ENCODE measurements at places on chromosomes 6 and 20.

GRCh38 chr6:116111552-116112528 lies 11.2 kb downstream of the NT5DC1 start:
- DNase-seq = no peak

- DNase-seq = no peak
These were observed 50.8 kb upstream of the MCUR1 start for GRCh38 chr6:13865141-13865540.

- no peak for DNase-seq
These were observed 525.8 kb upstream of the POU3F2 start for GRCh38 chr6:98308564-98308963.

GRCh38 chr6:38273325-38273724 lies 366.4 kb downstream of the BTBD9 start:
- DNase-seq = peak; percentile 67

GRCh38 chr6:131755597-131755996 lies 44.8 kb upstream of the CTAGE9 start:
- DNase-seq = peak; percentile 86

DNA sequence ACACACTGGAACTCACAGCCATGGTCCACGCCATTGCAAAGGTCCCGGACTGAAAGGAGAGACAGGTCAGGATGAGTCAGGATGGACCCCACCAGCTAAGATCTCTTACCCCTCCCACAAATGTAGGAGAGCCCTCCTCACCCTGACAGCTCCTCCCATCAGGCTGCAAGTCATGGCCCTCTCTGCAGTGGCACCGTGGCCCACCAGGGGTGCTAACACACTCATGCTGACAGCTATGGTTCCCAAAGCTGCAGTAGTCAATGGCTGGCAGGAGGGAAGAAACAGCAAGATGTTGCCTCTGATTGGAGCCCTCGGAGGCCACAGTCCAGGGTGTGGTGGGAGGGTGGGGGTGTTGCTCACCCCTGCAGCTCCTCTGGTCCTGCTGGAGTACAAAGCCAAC lies 5.7 kb upstream of the RBPJL start:
- DNase-seq = no peak

DNA sequence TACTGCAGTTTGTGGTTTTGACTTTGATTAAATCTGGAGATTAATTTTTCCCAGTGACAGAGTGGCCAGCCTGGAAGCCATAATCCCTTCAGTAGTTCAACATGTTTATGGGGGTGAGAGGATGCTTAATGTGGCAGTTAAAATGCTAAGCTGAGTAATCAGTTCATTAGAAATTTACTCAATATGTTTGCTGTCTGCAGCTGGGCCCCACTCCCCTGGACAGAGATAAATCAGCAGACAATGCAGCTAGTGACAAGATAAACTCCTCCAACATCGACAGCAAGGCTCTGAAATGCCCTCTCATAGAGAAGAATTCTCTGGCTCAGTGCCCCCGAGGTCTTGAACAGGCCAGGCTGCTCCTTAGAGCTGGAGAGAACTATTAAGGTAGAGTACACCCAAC lies 101.9 kb downstream of the LRFN2 start:
- no peak for DNase-seq

GRCh38 chr6:18042536-18043145 lies 55.2 kb upstream of the KIF13A start:
- no peak for DNase-seq

- peak; percentile 75 for DNase-seq
These were observed 194.6 kb upstream of the CITED2 start for GRCh38 chr6:139568956-139569538.

- no peak for DNase-seq
These were observed 73.5 kb upstream of the NFATC2 start for GRCh38 chr20:51616060-51616459.

DNA sequence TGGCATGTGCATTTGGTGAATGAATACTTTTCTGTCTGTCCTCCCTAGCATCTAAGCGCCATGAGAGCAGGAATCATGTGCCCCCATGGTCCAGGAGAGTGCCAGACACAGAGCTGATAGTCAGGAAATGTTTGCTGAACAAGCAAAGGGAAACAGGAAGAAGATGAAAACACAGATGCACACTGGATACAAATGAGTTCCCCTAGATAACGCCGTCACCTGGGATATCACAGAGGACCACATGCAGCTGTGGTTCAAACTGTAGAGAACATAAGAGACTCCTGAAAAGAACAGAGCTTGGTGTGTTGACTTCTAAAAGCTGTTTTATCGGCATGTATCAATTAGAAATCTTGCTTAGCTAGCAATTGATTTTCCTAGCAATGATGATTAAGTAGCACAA lies 293.7 kb downstream of the BTBD3 start:
- DNase-seq = no peak

DNA sequence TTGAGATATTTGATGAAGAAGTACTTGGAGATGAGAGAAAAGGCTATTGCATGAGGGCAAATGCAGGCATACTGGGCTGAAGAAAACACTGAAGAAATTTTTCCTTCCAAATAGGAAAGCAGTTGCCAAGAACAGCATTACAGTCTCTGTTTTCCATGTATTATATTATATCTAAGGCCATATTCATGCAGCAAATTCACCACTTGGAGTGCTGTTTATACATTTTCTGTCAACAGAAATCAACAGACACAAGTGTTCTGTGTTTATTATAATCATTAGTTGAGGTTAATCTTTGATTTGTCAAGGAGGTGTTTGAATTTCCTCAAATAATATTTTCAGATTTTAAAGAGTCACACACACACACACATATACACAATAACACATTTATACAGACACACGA lies 268.8 kb upstream of the PLCB4 start:
- no peak for DNase-seq

All from GM04503 (cell line).